ENCODE measurements at places on chromosomes 2 and 18.

GRCh38 chr2:127573771-127574170 is 38.3 kb downstream of the MYO7B start:
- DNase-seq, result no peak

DNA sequence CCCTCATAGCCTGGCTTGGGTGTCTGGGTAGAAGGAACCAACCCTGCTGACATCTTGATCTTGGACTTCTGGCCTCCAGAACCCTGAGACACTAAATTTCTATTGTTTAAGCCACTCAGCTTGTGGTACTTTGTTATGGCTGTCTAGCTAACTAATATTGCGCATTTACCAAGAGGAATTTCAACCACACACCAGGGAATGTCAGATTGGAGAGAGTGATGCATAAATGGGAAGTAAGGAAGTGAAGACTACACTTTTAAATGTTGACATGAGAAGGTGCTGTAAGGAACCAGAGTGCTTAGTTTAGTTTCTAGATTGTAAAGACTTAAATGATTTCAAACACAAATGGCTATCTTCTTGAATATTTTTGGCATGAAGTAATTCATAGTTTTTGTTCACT is 98.9 kb upstream of the ITGB6 start:
- DNase-seq, result no peak

GRCh38 chr2:104749856-104750460 is 104.0 kb upstream of the POU3F3 start:
- DNase-seq, result no peak

- DNase-seq, result no peak
Observed at GRCh38 chr2:147109291-147109690, 735.5 kb upstream of the ACVR2A start.

DNA sequence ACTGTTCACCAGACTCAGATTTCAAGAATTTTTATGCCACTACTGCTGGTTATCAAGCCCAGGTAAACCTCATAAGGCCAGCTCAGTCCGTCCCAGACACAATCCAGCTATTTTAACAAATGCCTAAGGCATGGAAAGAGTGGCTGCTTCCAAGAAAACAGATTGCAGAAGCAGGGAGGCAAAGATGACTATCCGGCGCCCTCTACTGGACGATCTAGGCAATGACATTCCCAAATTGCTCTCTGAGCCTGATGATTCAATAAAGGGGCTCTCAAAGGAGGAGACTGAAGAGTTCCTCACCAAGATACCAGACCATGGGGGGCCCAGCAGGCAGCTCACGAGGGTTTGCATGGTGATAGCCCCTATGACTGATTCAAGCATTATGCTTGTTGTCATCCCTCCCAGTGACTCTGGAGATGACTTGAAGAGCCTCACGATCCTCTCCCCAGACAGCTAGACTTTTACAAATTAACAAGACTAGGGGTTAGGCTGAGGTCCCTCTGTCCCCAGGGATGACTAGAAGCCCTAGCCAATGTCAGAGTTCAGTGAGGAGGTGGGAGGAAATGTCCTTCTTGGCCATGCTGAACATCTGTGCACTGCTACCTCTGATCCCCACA is 25.0 kb downstream of the SERPINB8 start:
- no peak for DNase-seq

GRCh38 chr2:69843993-69844392 is 14.5 kb downstream of the GMCL1 start:
- no peak for DNase-seq

All from GM12891 (cell line).